T47D (cell line): ENCODE measurements at places on chromosomes 16 and 17.

- no peak for DNase-seq
Observed at GRCh38 chr17:70558821-70559220, 389.5 kb downstream of the KCNJ2 start.

GRCh38 chr16:30066761-30067583 is 1.4 kb downstream of the ALDOA start:
- DNase-seq: no peak

DNA sequence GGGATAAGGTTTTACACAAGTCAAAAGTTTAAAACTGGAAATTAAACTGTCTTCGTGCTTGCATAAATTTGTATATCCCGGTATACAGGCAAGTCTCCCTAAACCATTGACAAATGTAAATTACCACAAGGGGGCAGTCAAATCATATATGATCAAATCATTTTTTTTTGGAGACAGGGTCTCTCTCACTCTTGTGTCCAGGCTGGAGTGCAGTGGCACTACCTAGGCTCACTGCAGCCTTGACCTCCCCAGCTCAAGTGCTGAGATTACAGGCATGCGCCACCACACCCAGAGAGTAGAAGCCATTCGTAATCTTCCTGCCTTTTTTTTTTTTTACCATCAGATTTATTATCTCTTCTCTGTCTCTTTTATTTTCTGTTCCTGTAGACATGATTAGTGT is 18.5 kb downstream of the TOP2A start:
- DNase-seq: no peak

GRCh38 chr17:67095803-67096202 is 51.4 kb downstream of the CACNG1 start:
- no peak for DNase-seq

GRCh38 chr17:31314782-31315100 is 887 bp upstream of the EVI2B start:
- no peak for DNase-seq
